G401 (cell line): ENCODE measurements at places on chromosomes 6 and 20. TPM values are rescaled to one million over a fixed set of nuclear protein-coding genes. Genes with fewer than 3 reads are reported as not detected.

GRCh38 chr6:53103993-53104675, 38.9 kb downstream of the FBXO9 start:
- peak; percentile 29 for DNase-seq

GRCh38 chr6:37175332-37176267, 5.6 kb downstream of the PIM1 start:
- peak; percentile 4 for DNase-seq

- no peak for DNase-seq
These were observed 12.1 kb downstream of the TBX18 start for GRCh38 chr6:84752118-84752850.

- DNase-seq, result no peak
These were observed 134.6 kb downstream of the CEBPB start for GRCh38 chr20:50325215-50325614.

DNA sequence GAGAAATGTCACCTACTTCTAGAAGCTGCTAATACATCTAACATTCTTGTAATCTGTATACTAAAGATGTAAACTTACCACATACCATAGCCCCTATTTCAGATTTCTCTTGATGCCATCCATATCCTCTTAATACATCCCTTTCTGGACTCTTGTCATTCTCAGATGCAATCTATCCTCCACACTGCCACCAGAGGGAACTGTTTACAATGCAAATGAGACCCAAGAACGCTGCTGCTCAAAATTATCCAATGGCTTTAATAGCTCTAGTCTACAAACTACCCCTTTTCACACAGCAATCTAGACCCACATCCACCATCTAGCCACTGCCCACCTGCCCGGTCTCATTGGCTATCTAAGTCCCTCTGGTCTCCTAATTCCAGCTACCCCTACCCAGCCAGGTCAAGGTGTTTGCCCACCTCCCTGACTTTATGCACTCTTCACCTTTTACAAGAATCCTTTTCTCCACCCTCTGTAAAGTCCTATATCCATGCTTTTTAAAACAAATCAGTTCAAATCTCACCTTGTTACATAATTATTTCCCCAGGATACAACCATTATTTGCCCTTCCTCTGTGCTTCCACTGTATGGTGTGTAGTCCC, 14.8 kb downstream of the FAXC start:
- peak; percentile 61 for DNase-seq

GRCh38 chr20:57682184-57683101, 27.4 kb downstream of the PMEPA1 start:
- no peak for DNase-seq

Gene SMAP1
- total RNA-seq, result 34.7 and 46.7 TPM in 2 replicates

DNA sequence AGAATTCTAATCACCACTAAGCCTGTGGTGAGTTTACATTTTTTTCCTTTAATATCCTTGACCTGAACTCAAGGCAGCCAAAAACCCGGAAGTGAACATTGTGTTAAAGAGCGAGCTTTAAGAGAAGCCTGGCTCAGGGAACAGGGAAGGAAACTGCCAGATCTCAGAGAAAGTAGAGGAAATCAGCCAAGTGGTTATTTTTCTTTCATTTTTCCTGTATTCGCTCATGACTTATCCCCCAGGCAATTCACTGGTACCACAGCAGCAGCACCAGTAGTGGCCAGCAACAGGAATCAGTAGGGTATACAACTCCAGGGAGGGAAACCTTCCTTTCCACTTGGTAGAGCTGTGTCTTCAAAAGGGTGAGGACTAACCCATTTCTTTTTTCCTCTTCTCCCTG, 89.6 kb upstream of the HMGCLL1 start:
- DNase-seq, result peak; percentile 3

Gene PNPLA1
- not detected in 2 replicates for total RNA-seq

Gene RFX6
- total RNA-seq, result not detected in 2 replicates

DNA sequence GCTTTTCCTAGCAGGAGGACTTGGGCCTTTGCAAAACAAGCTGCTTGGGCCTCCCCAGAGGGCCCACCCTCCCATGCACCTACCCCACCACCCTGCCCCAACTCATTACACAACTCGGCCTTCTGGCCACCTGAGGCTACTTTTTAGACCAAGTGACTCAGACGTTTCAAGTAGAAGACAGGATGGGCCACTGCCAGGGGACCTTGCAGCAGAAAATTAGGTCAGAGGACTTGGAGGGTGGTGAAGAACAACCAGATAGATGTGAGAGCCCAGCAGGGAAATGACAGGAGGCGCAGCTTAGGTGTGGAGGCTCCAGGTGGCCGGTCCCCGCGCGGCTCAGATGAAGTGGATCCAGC, 1.4 kb downstream of the PPP1R3D start:
- peak; percentile 52 for DNase-seq

Gene COL10A1
- not detected in 2 replicates for total RNA-seq

- DNase-seq, result no peak
These were observed 9.0 kb upstream of the AFDN start for GRCh38 chr6:167817729-167818128.

DNA sequence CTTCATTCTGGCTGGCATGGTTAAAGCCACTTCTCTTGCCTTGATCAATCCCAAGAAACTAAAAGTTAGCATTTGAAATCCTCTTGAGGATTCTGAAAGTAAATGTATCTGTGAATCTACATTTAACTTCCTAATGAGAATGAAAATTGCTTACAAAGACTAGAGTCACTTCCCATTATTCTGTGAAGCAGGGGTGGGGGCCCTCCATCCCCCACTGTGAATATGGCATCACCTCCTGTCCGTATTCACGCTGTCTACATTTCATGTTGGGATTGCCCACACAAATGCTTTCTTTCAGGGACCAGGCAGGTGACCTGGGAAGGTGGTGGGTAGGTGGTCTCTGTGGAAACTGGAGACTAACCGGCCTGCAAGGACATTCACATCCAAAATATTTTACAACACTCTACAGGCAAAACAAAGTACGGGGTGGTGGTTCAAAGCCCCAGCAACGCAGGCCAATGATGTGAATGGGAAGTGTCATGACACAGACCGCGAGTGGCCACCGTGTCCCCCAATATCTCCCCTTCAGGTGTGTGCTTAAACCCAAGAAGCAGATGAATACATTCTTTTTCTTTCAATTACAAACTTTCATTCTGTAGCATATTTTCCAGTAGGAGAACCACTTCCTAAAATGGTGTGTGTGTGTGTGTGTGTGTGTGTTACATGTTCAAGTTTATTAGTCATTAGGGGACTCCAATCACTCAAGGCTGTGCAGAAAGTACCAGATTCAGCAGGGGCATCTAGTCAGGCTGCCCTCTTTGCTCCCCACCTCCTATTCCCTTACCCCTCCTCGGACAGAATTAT, 132.2 kb downstream of the PRND start:
- DNase-seq, result no peak

Gene VWA7
- 0.78 and 1.7 TPM in 2 replicates for total RNA-seq

GRCh38 chr6:100913400-100914276, 32.5 kb upstream of the ASCC3 start:
- no peak for DNase-seq

Gene LTB
- total RNA-seq, result 0.51 TPM in 1 of 2 replicates, not detected in the other

DNA sequence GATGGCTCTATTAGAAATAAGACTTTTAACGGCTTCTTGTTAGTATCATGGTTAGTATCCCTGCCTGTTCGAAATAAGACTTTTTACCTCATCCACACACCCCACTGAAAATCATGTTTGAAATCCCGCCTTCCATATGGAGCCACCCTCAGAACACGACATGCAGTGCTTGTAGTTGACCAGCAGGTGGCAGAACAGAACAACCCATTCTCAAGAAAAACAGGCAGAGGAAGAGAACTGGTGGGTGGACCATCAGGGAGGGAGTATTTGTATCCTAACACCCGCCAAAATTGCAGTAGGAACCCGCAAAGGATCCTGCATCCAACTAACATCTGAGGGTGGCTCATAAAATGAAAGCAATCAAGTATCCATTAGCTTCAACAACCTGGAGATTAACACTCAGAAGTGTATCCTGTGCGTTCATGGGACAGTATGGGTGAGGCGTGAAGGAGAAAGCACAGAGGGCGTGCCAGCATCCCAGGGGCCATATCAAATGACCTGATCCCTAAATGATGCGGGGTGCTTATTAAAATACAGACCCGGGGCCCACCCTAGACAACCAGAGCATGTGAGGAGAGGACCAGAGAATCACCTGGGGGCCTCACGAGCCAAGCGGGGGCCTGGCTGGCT, 89.6 kb upstream of the NHSL1 start:
- peak; percentile 85 for DNase-seq

GRCh38 chr20:46215913-46216707, 92.2 kb downstream of the CDH22 start:
- DNase-seq, result peak; percentile 49

DNA sequence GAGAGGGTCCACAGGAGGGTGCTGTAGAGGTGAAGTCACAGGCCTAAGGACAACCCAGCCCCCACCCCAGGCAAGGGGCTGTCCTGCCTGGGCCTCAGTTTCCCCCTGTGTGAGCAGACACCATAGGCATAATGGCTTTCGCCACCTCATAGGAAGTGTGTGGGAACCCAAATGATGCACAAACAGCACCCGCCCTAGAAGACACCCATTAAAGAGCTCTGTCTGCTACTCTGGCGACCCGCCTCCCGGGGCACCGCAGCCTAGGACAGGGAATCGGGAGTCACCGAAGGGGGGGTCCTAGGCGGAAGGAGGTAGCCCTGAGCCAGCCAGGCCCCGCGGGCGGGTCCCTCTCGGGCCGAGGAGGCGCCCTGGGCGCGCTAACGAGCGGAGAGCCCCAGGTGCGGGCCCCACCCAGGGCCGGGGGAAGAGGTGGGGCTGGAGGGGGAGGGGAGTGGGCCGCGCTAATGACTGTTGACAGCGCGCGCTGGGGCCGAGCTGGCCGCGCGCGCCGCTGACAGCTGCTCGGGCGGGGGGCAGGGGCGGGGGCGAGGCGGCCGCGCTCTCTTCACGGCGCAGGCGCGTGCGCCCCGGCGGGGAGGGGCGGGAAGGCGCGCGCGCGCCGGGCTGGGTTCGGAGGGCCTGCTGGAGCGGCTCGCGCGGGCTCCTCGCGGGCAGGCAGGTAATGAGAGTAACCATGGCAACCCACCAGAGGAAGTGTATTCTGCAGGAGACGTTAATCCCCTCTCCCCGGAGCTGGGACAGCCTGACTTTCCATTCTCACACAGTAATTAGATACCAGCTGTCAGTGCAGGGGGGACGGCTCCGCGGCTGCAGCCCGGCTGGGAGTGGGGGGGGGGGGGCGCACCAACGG, 48.9 kb downstream of the NOL4L start:
- peak; percentile 86 for DNase-seq

DNA sequence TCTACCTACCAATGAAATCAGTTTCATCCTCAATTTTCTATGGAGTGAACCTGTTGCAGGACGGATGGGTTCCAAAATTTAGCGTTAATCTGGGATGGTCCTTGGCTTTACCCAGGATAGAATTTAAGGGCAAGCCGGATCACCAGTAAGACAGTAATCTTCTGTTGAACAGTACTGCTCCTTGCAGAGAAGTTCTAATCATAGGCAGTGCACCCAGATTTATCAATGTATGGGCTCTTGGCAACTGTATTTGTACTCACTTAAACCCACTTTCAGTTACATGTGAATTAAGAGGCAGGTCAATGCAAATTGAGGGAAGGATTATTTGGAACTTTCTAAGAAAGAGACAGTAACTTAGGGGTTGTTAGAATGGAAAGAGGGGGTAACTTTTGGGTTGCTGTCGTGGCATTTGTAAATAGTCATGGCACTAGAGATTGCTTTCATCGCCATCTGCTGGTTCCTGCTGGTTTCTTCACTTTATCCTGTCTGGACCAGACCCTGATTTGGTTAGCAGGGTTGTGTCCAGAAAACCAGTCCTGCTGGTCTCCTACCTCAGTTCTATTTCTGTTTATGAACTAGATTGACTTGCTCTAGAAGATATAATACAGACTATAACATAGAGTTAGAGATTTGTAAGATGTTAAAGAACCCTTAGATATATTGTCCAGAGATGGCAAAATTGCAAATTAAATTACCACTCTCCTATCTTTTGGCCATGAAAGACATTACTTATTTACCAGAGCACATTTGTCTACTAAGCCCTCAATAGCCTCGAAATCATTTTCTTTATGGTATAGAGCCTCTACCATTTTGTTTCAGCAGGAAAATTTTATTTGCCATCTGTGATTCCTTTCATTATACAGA, 646.3 kb downstream of the UTRN start:
- DNase-seq, result no peak

GRCh38 chr20:4102381-4102780, 87.0 kb upstream of the RNF24 start:
- DNase-seq, result no peak

DNA sequence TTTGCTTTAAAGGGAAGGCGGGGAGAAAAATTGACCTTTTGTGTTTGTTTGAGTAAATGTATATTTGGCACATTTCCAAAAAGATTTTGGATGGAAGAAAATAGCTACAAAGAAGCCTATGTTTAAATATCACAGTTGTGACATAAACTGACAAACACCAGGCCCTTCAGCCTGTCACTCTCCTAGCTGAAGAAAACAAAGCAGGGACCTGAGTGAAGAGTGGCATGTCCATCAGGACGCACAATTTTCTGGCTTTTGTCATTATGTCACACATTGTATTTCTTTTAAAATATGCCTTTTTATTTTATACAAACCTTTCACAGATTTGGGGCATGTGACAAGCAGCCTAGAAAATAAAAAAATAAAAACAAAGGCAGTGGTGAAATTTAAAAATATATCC, 241.2 kb downstream of the OGFRL1 start:
- no peak for DNase-seq

Gene THBS2
- 0.14 and 0.18 TPM in 2 replicates for total RNA-seq

Gene HLA-DMB
- 3.2 and 8.0 TPM in 2 replicates for total RNA-seq
